Frontal cortex (tissue), 4 donors: ENCODE measurements at places on chromosomes 4 and X.

DNA sequence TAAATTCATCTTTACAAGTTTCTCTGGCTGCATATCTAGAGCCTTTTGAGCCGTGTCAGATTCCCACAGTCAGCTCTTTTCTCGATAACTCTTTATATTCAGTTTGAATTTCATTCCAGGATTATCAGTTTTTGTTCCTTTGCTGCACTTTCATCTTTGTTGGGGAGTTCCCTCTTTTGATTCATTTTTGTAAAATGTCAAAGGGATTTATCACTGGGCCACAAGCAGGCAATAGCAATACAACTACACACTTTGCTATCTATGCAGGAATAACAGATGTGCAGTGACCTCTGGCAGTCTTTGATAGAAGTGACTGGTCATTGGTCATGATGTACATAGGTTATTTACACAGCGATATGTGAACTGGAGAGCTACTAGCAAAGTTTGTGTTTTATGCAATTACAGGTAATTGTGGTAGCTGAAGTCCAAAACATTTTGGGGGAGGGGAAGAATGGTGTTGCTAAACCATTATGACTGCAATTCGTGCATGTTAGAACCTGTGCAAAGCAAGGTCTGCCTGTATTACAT lies 43.8 kb downstream of the HPGDS start:
- no peak for DNase-seq

DNA sequence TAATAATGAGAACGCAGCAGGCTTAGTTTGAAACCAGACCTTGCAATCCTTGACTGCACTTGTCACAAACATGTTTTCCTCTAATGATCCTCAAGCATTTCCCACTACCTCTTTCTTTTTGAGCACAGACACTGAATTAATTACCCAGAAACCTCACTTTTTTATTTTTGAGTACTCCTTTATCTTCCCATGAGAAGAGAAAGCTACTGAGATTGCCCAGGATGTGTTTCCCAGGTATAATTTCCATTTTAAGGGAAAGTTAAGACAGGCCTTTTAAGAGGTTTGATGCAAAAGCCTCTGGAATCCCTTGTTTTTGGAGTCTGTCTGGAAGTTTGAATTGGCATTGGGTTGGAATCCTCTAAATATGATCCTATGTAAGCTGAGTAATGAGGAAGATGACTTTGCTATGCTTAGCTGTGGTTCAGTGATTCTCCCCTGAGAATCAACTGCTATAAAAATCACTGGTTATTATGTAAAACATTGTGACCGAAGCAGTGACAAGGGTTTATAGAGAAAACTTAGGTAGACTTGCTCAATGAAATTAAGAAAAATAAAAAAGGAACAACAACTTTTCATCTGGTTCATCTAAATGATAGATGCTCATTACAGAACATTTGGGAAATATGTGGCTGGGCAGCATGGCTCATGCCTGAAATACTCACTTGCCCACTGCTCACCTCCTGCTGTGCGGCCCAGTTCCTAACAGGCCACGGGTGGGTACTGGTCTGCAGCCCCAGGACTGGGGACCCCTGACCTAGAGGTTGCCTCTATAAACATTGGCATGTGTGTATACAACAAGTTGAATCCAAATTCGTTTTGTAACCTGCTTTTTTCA lies 10.8 kb upstream of the RHOH start:
- DNase-seq = no peak

DNA sequence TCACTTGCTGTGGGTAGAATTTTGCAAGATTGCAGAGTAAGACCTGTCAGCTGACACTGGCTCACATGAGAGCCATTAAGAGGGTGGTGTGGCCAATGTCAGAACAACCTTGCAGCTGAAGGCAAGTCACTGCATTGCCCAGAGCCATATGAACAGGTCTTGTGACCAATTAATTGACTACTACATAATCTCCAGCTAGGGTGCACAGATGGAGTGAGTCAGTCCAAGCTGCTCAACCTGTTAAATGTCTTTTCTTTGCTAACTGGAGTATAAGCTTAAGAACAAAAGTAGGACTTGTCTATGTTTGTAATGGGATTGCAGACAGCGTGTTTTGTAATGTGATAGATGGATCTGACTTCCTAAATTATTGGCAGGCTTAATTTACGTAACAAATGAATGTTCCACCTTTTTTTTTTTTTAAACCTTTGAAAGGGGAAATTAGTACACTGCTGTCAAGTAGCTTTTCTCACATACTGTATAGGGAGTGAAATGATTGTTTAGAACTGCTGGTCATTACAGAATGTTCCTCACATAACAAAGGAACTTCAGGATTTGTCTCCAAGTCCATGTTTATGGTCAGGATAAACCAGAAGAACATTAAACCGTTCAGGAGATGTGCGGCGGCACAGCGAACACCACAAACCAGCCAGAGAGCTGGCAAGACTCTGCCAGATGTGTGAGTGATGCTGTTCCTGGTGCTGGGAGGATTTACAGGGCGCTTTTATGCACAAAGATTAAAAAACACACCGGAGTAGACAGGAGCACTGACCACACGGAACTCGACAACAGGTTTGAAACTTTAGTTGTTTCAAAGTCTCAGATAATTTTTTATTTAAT lies 37.0 kb downstream of the FNIP2 start:
- no peak for DNase-seq

GRCh38 chr4:100240008-100240407 lies 49.7 kb upstream of the DDIT4L start:
- DNase-seq = no peak

DNA sequence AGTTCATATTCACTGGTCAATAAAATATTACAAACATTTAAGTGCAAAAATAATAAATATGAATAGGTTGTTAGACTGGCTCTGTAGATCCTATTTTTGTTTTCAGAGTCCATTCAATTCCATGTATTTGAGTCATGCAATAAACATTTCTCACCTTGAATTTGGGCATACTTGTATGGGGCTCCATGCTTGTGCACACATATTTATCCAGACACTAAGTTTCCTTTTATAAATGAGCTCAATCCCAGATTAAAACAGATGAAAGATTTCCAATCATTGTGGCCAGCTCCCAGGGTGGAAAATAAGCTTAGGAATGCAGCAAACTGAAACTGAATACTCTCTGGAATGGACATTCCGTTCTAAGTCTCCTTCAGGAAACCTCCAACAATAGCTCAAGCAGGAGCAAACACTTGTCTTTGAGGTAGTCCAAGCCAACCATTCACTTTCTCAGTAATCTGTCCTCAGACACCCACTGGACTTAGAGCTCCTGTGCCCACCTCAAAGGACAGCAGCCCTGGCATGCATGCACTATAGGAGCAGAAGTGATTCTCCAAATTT lies 16.4 kb downstream of the DMD start:
- DNase-seq = no peak

- DNase-seq = no peak
Measured at GRCh38 chrX:20393944-20394343, 127.2 kb upstream of the RPS6KA3 start.

DNA sequence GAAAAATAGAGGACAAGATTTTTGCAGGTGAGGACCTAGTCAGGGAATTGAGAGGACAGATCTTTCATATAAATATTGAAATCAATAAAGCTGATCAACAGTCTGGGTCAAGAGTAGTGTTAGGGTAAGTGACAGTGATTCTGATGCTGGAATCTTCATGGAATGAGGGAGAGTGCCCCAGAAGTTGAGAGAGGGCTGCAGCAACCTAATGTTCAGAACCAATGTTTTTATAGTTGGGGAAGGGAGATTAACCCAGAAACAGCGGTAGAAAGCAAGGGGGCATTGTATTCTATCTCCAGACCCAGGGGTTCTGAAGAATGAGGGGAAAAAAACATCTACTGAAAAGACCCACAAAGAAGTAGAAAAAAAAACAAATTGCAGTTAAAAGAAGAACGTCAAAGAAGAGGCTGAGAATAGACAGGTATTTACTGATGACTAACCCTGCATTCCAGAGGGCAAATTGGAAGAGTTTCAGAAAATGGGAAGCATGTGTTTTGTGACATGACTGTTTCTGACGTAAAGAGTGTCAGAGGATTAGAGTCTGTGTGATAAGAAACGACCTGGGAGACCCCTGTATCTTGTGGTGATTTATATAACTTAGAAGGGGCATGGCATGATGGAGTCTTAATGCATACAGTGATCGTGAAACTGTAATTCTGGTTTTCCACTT lies 819.6 kb upstream of the EPHA5 start:
- DNase-seq = no peak
